ENCODE measurements at places on chromosomes 7 and 10.

DNA sequence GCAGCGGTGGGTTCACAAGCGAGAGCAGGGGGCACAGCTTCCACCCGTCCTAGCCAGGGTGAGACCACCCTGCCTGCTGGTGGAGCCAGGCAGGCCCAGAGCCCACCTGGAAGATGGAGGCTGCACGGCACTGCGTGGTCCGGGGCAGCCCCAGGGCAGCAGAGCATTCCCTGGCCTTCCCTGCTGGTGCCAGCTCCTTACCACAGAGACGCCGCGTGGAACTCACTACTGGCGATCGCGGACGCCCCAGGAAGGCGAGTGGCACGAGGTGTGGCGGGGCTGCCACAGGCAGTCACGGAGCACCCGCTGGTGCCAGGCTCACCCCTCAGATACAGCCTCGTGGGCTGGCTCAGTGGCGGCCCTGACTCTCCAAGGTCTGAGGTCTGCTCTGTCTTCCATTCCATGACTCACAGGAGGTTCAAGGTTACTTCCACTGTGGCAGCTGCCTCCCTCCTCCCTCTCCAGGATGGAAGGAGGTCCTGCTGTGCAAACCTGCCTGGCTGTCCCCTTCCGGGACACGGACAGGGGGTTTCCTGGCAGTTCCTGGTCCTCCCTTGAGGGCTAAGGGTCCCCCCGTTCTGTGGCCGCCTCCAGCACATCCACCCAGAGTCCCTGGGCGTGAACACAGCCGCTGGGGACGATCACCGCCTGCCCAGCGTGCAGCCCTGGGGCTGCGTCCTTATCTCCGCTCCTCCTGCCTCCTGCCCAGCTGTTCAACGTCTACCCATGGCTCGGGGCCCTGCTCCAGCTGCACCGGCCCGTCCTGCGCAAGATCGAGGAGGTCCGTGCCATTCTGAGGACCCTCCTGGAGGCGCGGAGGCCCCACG lies 3.1 kb downstream of the CYP2W1 start:
- no peak for DNase-seq

DNA sequence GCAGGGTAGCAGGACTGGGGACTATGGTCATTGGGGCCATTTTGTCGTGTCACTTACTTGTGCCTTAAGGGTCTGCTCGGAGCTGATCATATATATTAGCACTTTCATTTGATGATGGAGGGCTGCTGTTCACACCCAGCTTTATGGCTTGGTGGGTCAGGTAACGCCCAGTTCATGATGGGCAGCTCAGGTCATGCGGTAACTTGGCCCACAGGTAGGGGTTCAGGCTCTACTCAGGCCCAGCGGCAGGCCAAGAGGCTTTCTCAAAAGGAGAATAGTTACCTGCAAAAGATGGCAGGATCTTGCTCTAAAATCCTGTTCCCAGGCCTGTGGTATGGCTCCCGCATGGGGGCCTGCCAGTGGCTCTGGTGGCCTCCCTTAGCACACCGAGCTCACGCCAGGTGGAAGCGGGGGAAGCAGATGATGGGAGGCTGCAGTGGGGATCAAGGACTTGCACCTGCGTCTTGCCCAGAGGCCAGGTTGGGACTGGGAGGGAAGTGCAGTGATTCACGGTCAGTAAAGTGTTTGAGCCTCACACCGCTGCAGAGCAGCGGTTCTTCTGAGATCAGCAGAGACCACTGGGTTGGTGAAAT lies 109.5 kb downstream of the ADCY1 start:
- DNase-seq: no peak

DNA sequence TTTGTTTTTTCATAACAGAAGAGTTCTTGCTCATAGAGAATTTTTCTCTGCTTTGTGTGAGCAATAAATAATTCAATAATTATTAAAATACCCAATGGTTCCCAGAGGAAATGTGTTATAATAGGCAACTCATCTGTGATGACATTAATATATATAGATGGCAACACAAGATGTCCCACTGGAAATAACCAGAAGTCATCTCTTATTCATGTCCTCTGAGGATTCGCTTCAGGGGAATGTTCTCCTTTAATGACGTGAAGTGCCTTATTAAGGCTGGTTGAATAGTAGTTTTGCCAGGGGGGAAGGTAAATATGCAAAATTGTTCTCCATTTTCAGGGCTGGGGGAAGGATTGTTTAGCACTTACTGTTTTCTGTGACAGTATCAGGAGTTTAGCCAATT lies 3.1 kb downstream of the SLC39A12 start:
- no peak for DNase-seq

DNA sequence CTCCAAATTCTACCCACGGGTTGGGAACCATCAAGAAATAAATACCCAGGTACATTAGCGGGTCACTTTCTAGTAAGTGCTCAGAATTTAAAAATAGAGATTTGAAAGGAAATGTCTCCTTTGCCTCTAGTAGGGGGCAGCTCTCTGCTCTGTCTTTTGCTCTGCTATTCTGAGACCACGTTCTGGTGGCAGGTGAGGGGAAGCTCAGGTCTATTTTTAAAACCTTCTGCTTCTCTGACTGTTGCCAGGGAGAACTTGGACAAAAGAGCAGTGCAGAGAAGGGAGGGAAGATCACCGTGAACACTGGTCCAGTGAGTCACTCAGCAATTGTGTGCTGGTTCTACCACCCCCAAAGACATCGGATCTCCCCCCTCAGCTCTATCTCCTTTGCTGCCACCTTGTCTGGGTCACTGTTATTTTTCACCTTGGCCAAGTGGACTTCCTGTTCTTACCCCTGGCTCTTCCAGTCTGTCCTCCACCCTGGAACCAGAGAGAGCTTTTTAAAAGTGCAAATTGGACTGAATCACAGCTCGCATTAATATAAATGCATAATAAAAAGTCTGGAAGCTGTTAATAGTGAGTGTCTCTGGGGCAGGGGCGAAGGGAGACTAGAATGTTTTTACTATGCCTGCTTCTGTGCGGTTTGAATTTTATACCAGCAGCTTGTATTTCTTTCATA lies 72.4 kb upstream of the LOXL4 start:
- DNase-seq: no peak

DNA sequence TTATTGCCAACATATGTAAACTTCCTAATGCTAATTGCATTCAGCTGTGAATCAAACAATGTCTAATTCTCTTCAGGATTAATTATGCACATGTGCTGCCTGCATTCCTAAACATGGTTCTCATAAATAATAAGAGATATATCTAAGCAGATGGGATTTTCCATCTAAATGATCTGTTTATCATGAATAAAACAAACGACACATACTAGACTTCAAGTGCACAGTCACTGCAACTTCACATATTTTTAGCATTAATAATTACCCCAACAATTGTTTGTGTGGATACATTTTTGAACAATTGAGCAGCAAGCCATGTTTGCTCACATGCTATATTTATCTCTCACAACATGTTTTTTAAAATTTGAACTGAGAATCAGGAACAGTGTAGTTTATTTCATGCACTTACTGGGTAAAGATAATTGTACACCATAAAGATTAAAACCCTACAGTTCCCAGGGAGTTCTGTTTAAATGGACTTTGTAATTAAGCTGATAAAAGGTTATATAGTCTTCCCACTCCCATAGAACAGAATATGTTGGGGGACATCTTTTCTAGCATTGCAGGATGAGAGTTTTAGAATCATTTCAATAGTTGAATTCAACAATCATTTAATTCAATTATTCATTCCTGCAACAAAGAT lies 378.5 kb downstream of the MDFIC start:
- no peak for DNase-seq

DNA sequence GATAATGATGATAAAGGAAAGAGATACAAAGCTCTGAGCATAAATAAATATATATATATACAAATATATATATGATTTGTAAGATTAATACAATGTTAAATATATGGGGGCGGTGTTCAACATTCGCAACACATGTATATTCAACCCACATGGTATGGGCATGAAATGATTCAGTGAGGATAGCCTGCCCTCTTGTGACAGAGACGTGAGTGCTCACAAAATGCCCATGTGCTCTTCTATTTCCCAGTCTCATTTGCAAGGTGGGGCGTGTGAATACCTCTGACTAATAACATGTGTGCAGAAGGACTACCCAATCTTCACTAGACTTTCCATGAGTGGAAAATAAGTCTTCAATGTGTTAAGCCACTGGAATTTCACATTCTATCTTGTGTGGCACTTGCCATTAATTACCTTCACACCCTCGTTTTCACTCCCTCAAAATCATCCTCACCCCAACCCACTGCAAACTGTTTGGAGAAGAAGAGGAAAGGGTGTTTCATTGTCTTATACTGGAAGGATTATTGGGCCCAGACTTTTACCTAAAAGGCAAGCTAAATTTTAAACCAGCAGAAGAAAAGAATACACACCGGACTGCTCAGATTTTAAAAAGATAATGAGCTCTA lies 26.9 kb downstream of the ASAH2 start:
- DNase-seq: no peak

- no peak for DNase-seq
These were observed 101.2 kb downstream of the RGS10 start for GRCh38 chr10:119441151-119441821.

DNA sequence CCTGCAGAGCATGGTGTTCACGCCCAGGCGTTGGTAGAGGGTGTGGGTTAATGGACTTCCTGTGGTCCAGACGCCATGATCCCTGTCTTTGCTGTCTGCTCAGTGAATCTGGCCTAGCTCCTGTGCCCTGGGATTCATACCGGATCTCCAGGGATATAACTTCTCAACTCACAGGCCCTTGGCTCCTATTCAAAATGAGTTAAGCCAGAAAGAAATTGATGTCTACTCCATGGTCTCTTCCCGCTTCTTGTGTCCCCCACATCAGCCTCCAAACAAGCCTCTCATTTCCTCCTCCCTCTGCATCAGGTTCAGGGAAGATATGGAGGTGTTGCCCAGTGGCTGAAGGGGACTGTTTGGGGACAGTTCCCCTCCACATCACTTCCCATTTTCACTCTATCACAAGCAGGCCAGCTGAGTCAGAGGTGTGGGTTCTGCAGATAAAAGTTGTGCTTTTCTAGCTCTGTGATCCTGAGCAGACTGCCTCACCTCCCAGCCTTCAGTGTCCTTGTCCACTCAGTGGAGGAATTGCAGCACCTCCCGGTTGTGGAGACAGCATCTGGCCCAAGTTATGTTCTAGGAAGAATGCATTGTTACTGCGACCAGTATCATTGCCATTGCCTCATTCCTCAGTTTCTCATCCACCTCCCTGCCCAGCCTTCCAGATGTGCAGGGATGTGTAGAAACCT lies 22.5 kb downstream of the AKR1E2 start:
- DNase-seq: no peak

DNA sequence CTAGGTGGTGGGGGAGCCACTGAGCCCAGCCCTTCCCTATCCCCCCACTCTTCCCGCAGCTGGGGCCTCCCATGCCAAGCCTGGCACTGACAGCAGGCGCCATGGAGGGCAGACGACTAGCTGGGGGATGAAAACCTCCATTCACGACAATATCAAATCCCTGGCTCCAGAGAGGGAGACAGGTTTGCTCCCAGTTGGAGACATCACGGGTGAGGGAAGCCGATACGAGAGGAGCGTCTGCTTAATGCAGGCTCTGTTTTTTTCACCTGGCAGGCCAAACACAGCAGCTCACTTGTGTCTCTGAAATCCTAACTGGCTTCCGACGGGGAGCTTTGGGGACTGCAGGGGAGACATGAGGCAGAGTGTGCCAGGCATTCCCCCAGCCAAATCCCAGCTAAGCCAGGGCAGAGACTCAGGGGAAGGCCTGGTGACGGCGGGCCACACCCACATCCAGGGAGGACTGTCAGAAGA lies 307.4 kb upstream of the ZMIZ1 start:
- no peak for DNase-seq

DNA sequence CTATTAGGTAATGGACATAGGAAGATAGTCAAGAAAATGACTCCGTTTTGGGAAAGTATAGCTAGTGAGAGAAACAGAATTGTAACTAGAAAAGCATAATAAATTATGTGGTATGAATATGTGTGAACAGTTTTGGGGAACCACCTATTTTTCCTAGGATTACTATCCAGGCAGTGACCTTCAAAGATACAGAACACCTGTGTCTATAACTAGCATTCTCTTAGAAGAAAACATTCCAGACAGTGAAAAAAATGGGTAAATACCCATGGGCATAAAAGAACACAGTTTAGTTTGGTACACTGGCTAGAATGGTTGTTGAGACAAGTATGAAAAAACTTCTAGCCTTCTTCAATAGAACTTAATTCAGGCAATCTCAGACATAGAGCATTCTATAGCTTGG lies 690.8 kb downstream of the MAGI2 start:
- DNase-seq: no peak

DNA sequence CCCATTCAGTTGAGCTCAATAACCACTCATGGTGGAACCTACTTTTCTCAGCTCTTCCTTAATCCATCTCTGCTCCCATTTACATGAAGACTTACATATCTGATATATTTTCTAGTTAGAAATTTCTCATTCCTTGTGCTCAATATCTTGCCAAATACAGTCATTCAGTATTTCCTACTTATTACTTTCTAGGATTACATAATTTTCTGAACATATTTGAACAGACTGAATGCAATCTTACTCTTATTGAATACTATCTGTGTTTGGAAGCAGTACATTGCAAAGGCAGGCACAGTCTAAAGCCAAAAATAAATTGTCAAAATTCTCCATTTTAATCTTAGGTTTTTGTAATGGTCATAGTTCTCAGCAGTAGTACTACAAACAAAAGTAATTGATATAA lies 126.0 kb downstream of the GNAI1 start:
- no peak for DNase-seq

DNA sequence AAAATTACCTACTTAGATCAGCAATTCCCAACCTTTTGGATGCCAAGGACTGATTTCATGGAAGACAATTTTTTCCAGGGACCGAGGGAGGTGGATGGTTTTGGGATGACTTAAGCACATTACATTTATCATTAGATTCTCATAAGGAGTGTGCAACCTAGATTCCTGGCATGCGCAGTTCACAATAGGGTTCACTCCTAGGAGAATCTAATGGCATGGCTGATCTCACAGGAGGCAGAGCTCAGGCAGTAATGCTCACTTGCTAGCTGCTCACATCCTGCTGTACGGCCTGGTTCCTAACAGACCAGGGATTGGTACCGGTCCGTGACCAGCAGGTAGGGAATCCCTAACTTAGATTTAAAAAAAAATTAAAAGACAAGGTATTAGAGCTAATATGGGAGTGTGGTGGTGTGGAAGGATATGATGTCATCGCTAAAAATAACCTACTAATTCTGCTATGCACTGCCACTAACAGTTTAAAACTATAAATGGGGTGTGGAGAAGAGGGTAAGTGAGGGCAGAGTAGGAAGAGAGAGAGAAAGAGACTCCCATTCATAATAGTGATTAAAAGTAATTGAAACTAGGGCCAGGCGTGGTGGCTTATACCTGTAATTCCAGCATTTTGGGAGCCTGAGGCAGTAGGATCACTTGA lies 282.7 kb downstream of the BAMBI start:
- DNase-seq: no peak

GRCh38 chr10:127892743-127893142 lies at the start of gene CLRN3:
CLRN3 (minus strand) TSS chr10:127892941; CDS start chr10:127892784, 157 bp downstream.
- no peak for DNase-seq
